ENCODE measurements at places on chromosomes 7 and 10. TPM values are rescaled to one million over a fixed set of nuclear protein-coding genes. Genes with fewer than 3 reads are reported as not detected.

- H3K27me3 ChIP-seq: no peaks in the 10 kb centered on the region
- H3K4me3 ChIP-seq: no peak overlapping the region
- H3K27ac ChIP-seq: no peak overlapping the region
- DNase-seq: no peak
- H3K36me3 ChIP-seq: peaks cover 19% of the 10 kb centered on the region
Measured at GRCh38 chr7:7242899-7243298, 60.6 kb downstream of the C1GALT1 start.

Gene NKX2-3
- total RNA-seq: 0.07 TPM

Gene GRID1
- total RNA-seq: not detected

- peaks cover 5% of the 10 kb centered on the region for H3K27me3 ChIP-seq
- no peak overlapping the region for H3K27ac ChIP-seq
- no peak for DNase-seq
- no peaks in the 10 kb centered on the region for H3K36me3 ChIP-seq
- H3K4me3 ChIP-seq: no peak overlapping the region
Measured at GRCh38 chr7:132656341-132656740, 80.1 kb upstream of the PLXNA4 start.

DNA sequence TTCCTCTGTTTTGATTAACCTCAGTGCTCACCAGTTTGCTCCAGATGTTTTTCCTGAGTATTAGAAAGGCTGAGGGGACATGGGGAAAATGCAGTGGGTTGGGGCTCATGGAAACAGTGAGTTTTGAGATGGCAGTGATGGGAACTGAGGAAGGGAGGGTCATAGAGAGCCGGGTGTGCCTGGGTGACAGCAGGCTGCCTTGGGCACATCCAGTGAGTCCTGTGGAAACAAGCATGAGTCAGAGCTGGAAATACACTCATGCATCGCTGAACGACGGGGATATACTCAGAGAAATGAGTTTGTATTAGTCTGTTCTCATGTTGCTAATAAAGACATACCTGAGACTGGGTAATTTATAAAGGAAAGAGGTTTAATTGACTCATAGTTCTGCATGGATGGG lies 202.2 kb downstream of the TMEM178B start:
- peak; percentile 45 for DNase-seq
- H3K4me1 ChIP-seq: no peaks in the 10 kb centered on the region
- H3K27ac ChIP-seq: no peak overlapping the region
- no peak overlapping the region for H3K4me3 ChIP-seq

DNA sequence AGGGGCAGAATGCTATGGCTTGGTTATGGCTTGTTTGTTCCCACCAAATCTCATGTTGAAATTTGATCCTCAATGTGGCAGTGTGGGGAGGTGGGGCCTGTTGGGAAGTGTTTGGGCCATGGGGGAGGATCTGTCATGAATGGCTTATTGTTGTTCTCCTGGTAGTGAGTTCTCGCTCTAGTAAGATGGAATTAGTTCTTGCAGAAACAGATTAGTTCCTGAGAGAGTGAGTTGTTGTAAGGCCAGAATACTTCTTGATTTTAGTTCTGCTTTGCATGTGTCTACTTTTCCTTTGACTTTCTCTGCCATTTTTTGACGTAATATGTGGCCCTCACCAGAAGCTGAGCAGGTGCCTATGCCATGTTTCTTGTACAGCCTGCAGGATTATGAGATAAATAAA lies 188.2 kb downstream of the KIF20B start:
- H3K4me3 ChIP-seq: no peak overlapping the region
- no peaks in the 10 kb centered on the region for H3K36me3 ChIP-seq
- no peak for DNase-seq
- H3K4me1 ChIP-seq: no peaks in the 10 kb centered on the region
- H3K27me3 ChIP-seq: no peaks in the 10 kb centered on the region

GRCh38 chr7:51160990-51161615 lies 155.5 kb downstream of the COBL start:
- peak; percentile 72 for DNase-seq
- H3K27me3 ChIP-seq: no peaks in the 10 kb centered on the region
- H3K36me3 ChIP-seq: no peaks in the 10 kb centered on the region
- H3K27ac ChIP-seq: no peak overlapping the region
- no peaks in the 10 kb centered on the region for H3K4me1 ChIP-seq
- H3K4me3 ChIP-seq: no peak overlapping the region
